ENCODE measurements at places on chromosomes 2 and 18.

DNA sequence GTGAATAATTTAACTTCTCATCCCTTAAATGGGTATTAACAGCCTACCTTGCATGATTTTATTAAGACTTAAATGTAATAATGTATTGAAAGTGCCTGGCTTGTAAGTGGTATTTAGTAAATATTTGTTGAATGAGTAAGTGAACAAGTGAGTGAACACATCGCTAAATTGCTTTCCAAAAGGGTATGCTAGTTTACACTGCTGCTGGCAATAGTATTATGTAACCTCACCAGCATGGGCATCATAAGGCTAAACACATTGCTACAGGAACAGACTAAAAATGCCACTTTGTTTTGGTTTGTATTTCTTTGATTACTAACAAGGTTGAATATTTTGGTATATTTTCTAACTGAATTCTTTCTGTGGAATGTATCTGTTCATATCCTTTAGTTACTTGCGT, 9.8 kb downstream of the WDR43 start:
- DNase-seq, result no peak

GRCh38 chr2:11661891-11662435, 8.0 kb downstream of the NTSR2 start:
- no peak for DNase-seq

DNA sequence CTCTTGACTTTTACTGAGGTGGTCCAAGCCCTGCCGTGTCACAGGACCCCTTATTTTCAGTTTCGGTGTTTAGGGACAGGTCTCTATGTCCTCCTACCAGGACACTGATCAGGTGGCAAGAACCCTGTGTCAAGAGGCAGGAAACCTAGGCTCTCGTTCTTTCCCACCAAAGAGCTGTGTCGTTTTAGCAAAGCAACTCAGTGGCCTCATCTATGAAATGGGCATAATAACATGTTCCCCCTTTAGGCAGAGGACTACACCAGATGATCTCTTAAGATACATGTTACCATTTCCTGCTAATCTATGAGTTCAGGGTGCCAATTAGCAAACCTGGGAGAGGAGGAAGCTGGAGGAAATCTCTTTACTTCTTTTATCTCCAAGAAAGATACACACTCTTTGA, 1.9 kb downstream of the RAB31 start:
- no peak for DNase-seq

- no peak for DNase-seq
These were observed 170.7 kb downstream of the TTC32 start for GRCh38 chr2:19731037-19731436.

DNA sequence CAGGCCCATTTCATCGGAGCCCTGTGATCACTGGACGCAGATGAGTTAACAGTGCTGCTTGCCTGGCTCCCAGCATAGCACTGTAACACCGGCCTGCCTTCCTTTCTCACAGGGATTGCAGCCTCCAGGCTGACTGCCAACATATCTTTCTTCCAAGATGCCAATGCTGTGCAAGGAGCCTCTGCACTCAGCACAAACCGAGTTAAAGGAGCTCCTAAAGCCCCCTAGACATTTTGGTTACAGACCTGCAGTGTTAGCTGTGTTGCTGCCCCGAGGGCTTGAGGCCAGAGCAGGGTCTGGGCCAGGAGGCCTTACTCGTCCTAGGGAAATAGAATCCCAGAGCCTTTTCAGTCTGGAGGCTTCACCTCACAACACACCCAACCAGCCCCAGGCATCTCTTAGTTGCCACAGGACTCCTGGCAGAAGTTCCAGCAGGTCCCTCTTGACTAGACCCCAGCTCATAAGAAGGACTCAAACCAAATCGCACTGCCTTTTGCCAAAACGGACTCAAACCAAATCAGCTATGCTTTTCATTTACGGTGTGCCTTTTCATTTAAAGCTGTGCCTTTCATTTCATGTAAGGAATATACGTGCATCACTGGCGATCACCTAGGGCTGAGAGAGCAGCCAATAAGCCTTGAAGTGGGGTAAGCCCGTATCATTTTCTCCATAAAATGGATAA, 58.4 kb upstream of the EML4 start:
- DNase-seq, result no peak

DNA sequence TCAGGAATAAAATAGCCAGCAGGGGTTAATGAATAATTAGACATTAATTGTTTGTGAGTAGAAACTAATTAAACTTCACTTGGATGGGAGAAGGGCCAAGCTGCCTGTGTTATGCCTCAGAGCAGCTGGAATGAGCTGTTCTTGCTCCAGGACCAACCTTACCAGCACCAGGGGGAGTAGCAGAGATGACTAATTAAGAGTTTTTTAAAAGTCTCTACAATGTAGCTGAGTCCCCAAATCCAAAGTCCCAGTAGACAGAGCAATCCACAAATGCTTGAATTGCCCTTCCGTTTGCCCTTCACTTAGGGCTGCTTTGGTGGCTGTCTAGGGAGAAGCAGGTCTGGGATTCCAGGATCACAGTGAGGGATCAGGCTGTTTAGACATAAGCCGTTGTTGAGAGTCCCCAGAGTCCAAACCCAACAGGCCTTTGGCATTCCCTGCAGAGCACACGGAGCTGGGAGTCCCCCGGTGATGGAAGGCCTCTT, 59.4 kb downstream of the RHOB start:
- DNase-seq, result no peak

DNA sequence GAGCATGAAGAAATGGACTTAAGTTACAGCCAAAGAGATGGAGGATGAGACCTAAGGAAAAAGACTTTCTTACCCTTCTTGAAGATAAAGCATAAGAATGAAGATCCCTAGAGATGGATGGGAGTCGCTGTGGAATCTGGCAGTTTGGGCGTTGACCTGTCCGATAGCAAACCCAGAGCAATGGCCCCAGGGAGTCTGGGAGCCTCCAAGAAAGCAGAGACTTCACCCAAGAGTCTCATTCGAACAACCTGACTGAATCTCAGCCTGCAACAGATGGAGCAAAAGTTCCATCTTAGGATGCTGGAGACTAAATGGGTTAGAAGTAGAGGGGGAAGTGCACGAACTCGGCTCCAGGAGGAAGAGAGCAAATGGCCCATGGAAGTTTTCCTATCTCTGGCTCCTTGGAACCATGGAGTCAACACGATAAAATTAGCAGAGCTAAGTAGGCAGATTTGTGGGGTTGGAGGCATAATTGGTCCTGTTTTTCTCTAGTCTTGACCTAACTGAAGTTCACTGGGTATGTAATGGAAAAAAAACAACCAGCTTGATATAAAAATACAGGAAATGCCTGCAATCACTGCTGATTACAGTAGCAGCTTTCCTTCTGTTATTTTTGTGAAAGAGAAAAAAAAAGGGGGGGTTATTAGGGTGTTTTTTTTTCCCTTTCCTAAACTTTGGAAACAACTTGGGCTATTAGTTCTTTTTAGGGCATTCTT, 178.4 kb upstream of the EPAS1 start:
- no peak for DNase-seq

- DNase-seq, result peak; percentile 63
These were observed 97.3 kb upstream of the CREB1 start for GRCh38 chr2:207432453-207432852.

DNA sequence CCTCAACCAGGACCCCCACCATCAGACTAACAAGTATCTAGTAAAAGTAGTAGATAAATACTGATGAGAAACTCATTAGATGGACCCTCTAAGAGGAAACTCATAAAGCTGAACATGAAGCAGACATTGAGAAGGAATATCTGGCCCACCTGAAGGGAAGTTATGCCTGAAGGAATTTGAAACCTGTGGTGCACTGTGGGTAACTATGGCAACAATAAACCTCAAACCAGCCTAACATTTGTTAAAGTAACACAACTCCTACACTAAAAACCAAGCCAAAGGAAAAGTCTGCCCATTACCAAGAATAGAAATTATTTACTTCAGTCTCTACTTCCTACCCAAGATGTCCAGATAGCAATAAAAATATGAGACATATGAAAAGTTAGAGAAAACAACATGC, 43.4 kb downstream of the KIAA1328 start:
- DNase-seq, result no peak

DNA sequence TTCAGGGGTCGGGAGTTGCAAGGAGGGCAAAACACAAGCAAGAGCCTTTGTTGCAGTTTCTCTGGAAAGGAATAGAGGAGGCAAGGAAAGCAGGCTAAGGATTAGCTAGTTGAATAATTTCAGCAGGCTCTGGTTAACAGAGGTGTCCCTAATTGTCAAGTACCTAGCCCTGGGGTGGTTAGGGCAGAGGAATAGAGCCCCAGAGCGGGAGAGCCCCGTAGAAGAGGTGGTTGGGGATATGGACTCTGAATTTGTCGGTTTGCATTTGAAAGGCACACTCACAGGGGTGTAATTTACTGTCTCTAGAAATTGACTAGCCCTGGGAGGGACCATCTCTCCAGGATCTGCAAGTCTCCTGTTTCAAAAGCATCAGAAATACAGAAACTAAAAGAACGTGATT, 1030.2 kb downstream of the TMEM182 start:
- no peak for DNase-seq

DNA sequence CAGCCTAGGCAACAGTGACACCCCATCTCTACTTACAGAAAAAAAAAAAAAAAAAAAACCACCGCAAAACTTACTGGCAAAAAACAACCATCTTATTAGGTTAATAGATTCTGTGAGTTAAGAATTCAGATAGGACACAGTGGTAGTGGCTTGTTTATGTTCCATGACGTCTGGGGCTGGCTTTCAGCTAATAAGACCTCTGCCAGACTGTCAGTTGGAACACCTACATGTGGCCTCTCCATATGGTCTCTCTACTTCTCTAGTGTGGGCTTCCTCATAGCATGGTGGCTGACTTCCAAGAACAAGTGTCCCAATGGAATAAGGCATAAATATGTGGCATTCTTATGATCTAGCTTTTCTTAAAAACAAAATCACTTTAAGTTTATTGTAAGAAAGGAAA, 94.0 kb upstream of the OTX1 start:
- no peak for DNase-seq

- no peak for DNase-seq
These were observed 199.2 kb downstream of the CAMKMT start for GRCh38 chr2:44560941-44561340.

DNA sequence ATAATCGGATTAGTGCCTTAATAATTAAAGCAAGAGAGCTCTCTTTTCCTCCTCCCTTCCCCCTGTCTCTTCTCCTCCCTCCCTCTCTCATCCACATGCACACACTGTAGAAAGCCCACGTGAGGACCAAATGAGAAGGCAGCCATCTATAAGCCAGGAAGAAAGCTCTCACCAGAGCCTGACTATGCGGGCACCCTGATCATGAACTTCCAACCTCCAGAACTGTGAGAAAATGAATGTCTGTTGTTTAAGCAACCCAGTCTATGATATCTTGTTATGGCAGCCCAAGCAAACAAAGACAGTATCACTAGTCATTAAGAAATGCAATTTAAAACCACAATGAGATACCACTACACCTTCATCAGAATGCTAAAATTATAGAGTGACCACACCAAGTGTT, 220.3 kb downstream of the EN1 start:
- no peak for DNase-seq

GRCh38 chr2:37456479-37456878, 112.0 kb downstream of the QPCT start:
- no peak for DNase-seq

GRCh38 chr2:232890896-232891601, 21.0 kb downstream of the SNORC start:
- DNase-seq, result no peak

DNA sequence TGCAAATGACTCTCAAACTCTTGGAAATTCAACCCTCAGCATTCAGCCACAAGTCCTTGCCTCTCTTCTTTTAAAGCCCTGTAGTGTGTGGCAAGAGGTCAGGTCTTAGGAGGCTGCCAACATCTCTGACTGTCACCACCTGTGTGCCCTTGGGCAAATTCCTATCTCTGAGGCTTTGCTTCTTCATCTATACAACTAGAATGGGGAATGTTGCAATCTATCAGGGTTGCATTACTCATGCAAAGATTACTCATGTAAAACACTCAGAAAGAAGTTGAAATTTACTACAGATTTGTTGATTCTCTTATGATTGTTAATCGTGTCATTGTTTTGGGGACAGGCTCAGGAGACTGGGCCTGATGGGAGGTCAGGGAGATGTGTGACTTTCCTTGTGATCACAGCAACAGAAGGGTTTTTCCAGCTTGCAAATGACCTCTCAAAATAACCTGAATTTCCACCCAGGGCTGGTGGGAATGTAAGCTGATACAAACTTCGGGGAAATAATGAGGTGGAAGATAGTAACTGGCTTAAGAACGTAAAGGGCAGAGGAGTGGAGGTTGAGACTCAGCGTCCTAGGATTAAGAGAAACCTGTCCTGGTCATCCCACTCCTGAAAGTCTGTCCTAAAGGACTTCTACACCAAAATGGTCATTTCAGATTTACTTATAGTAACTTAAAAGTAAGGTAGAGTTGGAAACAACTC, 32.1 kb upstream of the SIGLEC15 start:
- peak; percentile 53 for DNase-seq

- DNase-seq, result no peak
These were observed 8.0 kb downstream of the ATP8B1 start for GRCh38 chr18:57794951-57795728.

GRCh38 chr18:939958-940357, 35.3 kb downstream of the ADCYAP1 start:
- DNase-seq, result no peak

DNA sequence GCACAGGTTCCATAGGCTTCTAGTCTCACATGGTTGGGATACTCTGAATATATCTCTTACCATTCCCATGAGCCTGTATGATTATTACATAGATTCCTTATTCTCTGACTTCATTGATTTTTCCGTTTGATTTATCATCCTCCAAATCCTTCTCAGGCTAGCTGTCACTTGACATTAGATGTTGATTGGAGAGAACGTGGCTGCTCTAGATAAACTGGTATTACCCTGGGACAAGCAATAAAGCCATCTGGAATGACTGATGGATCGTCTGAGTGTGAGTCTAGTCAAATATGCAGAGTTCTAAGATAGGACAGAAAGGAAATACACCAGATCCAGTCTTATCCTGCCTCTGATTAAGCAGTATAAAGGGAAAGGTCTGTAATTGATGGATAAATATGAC, 325.6 kb upstream of the EPHA4 start:
- no peak for DNase-seq

GRCh38 chr2:84152462-84152861, 306.6 kb downstream of the SUCLG1 start:
- DNase-seq, result no peak

DNA sequence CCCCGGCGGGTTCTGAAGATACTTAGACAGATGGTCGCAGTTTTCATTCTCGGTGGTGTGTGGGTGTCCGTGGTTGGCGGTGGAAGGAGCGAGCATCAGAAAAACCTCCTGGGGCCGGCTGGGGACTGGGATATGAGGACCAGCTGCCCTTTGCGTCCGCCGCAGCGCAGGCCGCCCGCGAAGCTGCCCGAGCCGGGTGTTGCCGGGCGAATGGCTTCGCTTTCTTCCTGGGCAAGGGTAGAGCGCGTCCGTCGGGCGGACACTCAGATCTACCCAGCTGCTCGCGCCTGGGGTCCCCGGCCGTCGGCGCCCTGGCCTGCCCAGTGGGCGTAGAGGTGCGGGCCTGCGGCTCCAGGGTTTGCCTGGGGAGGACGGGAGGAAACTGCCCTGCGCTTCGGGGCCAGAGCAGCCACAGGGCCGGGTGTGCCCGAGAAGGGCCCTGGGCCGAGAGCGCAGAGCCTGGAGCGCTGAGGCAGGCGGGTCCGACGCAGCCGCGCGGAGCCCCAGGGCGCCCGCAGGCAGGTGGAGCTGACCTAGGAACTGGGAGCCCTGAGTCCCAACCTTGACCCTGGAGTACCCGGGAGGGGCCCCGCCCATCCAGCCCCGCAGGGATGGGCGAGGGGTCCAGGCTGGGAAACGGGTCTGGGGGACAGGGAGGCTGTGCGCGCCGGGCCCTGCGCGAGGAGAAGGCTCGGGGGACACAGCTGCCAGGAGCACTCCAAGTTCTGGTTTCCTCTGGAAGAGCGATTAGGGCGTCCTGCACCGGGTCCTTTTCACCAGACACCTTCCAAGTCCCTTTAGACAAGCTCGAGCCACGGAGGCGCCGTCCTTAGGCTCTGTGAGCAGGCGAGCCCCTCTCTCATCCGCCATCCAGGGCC, 1.3 kb downstream of the TWIST2 start:
- DNase-seq, result no peak

Measured in fibroblast of skin of left biceps (primary cell).